ENCODE measurements at places on chromosomes 12 and 14.

GRCh38 chr12:8145754-8146441, 10.9 kb upstream of the ZNF705A start:
- peak; percentile 82 for DNase-seq

GRCh38 chr12:129208566-129208965, 355.3 kb downstream of the GLT1D1 start:
- DNase-seq: peak; percentile 15

DNA sequence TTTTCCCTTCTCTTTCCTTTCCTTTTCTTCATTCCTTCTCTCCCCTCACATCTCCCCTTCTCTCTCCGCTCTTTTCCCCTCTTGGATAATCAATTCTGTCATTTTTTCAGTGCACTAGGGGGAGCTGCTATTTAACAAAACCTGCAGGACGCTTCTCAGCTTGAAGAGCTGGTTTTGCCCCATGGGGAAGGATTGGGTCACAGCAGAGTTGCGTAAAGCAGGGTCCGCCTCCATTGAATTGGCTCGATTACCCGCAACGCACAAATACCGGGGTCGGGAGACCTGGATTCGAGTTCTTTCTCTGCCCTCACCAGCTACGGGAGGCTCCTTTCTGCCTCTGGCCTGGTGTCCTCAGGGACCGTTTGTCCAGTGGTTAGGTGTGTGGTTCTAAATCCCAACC, 42.1 kb upstream of the CHGA start:
- DNase-seq: peak; percentile 30

DNA sequence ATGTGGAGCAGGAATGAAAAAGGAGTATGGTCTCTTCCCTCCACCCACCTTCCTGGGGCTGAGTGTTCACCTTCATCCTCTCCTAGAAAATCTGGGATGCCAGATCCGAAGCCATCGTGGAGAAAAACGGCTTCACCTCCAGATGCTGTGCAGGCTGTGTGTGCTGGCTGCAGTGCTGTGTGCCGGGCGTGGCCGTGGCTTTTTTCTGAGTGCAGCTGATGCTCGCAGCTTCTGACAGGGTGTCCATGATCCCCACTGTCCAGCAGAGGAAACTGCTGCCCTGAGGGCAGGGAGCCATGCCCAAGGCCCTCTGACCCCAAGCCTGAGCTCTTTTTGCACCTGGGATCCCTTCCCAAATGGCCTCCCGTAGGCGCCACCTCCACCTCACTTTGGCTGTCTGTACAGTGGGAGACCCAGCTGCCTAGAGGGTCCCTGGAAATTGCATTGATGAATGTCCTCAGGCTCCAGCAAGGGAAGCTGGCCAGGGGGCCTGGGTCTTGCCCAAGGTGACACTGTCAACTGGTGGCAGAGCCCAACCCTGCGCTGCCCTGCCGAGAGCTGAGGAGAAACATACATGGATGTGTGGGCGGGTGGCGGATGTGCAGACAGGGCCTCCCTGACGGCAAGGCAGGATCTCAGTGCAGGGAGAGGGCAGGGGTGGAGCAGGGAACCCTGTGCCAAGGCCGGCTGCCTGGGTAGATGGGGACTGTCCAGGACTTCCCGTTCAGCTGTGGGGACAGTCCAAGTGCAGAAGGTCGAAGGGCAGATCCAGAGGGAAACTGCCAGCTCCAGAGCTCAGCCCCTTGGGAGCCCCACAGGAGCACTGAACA, 53.3 kb downstream of the BEGAIN start:
- DNase-seq: no peak

GRCh38 chr12:119258149-119258548, 76.4 kb upstream of the CCDC60 start:
- no peak for DNase-seq

GRCh38 chr14:34246206-34246605, 215.8 kb downstream of the SPTSSA start:
- no peak for DNase-seq

- no peak for DNase-seq
Observed at GRCh38 chr12:15651371-15651770, 137.8 kb downstream of the EPS8 start.

DNA sequence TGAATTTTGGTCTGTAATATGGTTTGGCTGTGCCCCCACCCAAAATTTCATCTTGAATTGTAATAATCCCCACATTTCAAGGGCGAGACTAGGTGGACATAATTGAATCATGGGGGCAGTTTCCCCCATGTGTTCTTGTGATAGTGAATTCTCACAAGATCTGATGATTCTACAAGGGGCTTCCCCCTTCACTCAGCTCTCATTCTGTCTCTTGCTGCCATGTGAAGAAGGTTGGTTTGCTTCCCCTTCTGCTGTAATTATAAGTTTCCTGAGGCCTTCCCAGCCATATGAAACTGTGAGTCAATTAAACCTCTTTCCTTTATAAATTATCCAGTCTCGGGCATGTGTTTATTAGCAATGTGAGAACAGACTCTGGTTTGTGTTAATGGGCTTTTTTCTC, 5.9 kb downstream of the LRRC9 start:
- DNase-seq: no peak

GRCh38 chr14:71620401-71620800, 311.8 kb upstream of the RGS6 start:
- DNase-seq: no peak

- no peak for DNase-seq
Observed at GRCh38 chr14:105249182-105250007, 1.1 kb downstream of the BTBD6 start.

- DNase-seq: no peak
Observed at GRCh38 chr14:95037273-95037672, 120.1 kb downstream of the DICER1 start.

- DNase-seq: peak; percentile 68
Observed at GRCh38 chr14:64762044-64763034, 58.1 kb downstream of the PLEKHG3 start.

DNA sequence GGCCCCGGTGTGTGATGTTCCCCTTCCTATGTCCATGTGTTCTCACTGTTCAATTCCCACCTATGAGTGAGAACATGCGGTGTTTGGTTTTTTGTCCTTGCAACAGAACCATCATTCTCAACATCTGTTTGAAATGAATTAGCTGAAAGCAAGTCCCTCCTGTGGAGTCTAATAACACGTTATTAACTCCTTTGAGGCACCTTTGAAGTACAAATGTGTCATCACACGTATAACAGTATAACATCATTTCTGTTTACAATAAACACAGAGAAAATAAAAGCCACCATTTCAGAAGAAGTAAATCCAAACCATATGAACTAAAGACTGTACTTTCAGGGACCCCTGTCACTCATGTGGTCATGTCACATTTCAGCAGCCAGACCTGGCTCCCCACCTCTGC, 198.5 kb downstream of the STXBP6 start:
- DNase-seq: no peak

GRCh38 chr12:88519802-88520435, 60.4 kb downstream of the KITLG start:
- DNase-seq: no peak

- DNase-seq: peak; percentile 71
Observed at GRCh38 chr12:98743362-98743953, 98.4 kb downstream of the APAF1 start.

DNA sequence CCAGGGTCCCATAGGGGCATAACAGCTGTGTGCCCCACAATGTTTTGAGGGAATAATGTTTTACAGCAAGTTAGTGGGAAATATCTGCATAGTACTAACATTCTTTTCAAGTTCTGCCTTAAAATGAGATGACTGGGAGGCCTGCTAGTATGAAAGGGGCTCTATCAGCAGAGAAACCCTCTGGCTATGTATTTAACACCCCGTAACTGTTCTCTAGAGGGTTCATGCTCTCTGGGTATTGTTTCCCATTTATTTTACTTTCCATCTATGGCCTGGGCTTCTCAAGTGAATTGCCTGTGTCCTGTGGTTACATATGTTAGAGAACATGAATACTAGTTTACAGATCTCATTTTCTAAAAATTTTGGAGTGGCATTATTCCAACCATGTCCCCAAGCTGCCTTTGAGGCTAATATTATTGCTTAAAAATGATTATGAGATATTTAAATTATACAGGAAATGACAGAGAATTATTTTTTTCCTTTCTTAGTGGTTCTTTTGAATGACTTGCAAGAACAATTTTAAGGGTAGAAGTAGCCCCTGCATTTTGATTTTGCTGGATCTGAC, 37.5 kb downstream of the GNG2 start:
- DNase-seq: no peak

DNA sequence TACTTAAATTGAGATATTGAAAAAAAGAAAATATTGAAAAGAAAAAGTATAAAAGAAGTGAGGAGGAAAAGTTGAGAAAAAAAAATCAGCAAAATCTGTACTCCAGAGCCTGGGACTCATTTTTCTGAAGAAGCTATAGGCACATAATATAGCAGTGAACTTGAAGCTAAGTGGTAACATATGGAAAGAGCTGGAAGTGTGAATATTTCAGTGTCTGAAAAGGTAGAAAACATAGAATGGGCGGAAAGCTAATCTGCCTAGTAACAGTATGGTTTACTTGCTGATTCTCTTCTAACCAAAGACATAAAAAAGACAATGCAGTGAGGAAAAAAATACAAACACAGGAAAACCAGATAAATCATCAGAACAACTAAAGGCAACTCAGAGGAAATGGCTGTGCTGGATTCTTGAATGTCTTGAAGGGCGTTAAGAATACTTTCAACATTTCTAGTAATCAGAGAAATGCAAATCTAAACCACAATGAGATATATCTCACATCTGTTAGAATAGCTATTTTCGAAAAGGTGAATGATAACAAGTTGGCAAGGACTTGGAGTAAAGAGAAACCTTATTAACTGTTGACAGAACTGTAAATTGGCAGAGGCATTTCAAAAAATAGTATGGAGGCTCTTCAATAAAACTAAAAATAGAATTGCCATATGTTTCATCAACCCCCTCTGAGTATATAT, 784.6 kb downstream of the LRFN5 start:
- DNase-seq: no peak

DNA sequence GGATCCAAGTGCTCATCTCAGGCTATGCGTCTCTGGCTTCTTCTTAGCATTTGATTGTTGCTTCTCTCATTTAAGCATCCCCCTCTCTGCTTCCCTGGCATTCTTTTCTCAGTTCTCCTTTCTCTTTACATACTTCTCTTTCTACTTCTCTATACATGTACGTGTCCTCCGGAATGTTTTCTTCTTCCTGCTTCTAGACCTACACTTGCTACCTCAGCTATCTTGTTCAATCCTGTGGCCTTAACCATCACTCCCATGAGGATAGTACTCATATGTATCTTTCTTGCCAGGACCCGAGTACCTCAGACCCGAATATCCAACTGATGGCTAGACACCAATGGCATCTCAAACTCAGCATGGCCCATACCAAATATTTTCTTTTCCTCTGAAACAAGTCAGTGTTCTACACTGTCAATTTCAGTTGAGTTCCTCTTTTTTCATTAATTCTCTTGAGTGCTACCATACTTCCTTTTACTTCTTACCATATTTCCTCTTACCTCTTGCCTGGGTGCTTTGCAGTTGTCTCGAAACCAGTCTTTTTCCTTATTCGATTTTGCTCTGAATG, 115.1 kb upstream of the SLC38A2 start:
- DNase-seq: peak; percentile 45

DNA sequence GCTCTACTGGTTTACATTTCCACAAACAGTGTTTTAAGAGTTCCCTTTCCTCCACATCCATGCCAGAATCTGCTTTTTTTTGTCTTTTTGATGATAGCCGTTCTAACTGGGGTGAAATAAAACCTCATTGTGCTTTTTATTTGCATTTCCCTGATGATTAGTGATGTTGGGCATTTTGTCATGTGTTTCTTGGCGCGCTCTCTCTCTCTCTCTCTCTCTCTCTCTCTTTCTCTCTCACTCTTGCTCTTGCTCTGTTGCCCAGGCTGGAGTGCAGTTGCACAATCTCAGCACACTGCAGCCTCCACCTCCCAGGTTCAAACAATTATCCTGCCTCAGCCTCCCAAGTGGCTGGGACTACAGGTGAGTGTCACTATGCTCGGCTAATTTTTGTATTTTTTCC, 9.6 kb upstream of the MIS18BP1 start:
- DNase-seq: no peak

- no peak for DNase-seq
Observed at GRCh38 chr12:104057771-104058197, 6.5 kb upstream of the HCFC2 start.

- no peak for DNase-seq
Observed at GRCh38 chr14:81007131-81007530, 51.7 kb downstream of the TSHR start.

DNA sequence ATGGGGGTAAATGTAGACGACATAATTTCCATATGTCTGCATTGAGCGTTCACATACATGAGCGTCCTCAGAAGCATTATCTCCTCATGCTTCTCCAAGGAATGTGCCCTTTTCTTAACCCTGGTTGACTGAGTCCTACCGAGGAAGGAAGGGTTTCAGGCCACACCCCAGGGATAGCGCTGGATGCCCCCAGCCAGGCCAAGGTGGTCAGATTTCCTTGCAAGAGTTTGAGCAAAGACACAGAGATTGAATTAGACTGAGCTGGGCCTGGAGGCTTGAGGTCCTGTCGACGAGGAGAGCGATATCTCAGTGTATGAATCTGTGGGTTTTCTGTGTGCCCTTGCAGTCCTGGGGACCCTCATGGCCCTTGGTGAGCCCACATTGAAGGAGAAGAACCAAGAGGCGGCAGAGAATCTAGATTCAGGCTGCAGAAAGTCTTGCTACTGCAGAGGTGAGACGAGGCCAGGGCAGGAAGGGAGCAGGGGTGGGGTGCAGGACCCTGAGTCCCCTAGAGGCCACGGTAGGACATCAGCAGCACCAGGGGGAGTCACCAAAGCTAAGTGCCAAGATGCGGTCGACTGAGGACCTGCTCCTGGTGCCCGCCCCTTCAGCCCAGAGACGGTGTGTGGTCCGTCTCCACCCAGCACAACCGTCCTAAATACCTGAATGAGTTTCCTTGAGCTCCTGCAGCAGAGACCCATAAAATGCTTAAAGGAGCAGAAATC, 94.7 kb upstream of the DIO3 start:
- DNase-seq: no peak

Data from Ammon's horn (tissue), 1 donor.